AG08395 (cell line): ENCODE measurements at places on chromosomes 7 and 10.
A peak's percentile ranks its signal among the peaks of the same experiment; 100 is the strongest.

DNA sequence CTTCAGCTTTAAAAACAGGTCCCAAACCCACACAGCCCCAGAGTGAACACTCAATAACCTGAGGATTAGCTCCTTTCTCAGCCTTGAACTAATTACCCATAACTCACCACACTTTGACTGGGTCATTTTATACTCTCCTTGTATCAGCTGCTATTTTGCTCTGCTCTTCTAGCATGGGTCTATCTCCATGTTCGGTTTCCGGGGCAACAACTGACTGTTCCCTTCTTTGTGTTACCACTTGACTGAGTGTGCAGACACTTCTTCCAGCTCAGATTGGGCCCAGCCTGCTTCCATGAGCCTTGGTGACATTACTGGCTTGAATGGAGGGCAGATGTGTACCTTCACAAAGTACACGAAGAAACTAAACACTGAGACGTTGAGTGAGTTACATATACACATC lies 31.5 kb upstream of the PRPS1L1 start:
- DNase-seq = no peak

- DNase-seq = peak; percentile 62
These were observed 101.0 kb downstream of the LRMDA start for GRCh38 chr10:75532253-75532924.

DNA sequence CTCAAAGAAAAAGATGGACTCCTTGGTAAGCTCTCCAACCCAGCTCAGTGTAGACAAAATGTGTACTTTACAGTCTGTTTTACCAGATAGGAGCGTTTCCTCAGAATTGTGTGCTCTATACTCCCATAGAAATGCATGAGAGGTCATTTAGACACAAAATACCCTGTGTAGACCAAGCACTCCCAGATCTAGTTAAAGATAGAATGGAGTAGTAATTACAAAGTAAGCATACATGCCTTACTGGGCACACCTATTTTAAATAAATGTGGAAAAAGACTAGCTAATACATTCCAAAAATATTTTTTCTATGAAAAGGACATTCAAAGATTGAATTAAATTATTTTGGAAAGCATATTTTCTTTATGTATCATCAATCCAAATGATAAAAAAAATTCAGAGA lies 271.9 kb upstream of the DGKB start:
- no peak for DNase-seq

- DNase-seq = no peak
These were observed 104.9 kb upstream of the ACBD5 start for GRCh38 chr10:27345455-27345920.

GRCh38 chr10:73971636-73972354 lies 26.1 kb upstream of the VCL start:
- DNase-seq = no peak

DNA sequence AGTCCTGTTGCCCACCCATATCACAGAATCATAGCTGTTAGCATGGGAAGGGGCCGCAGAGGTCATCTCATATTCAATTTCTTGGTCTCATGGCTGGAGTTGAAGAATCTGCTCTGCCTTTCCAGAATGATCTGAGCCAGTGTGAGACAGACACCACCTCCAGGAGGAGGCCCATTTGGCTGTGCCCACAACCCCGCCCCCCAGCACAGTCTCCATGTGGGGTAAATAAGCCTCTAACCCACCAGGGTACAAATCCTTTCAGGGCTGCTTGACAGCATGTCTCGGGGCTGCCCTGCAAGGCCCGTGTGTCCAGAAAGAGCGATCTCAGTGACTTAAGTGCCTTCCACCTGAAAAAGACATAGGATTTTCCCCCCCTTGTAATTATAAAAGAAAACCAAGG lies 137.5 kb downstream of the DLG5 start:
- DNase-seq = no peak

DNA sequence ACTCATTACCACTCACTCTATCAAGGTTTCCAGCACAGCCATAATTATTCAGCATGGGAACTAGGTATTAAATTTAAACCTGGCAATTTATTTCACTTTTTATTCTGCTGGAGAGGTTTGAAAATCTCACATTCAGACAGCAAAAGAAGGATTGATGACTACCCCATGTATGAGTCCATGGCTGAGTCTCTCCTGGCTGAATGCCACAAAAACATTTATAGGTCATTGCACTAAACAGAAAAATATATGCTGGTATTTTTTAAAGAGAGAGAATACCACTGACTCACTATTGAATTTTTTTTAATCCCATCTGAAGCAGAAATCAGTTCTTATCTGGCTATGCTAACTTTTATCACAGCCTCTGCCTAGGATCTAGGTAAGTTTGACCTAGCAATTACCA lies 336.3 kb downstream of the PPP1R3A start:
- DNase-seq = no peak

- DNase-seq = no peak
These were observed 376.4 kb downstream of the TCERG1L start for GRCh38 chr10:130935128-130935439.

DNA sequence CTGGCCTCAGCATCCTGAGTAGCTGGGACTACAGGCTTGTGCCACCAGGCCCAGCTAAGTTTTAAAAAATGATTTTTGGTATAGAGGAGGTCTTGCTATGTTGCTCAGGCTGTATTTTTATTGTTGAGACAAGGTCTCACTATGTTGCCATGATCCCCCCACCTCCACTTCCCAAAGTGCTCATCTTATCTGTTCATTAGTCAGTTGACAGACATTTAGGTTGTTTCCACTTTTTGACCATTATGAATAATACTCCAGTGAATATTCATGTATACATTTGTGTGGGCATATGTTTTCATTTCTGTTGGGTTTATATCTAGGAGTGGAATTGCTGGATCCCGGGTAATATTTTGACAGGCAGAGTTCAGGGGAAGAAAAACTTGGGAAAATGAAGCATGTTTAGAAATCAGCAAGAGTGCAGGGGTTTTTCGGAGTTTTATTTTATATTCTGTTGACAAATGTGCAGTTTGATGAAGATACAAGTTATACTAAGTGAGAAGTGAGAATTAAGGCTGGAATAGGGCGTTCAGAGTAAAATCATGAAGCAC lies 2.7 kb upstream of the SCD start:
- DNase-seq = no peak
